ENCODE measurements at places on chromosomes 16 and 17.

- DNase-seq, result no peak
These were observed 22.9 kb upstream of the LITAF start for GRCh38 chr16:11609474-11610120.

GRCh38 chr17:83097831-83098230 is 18.4 kb downstream of the METRNL start:
- DNase-seq, result no peak

- no peak for DNase-seq
These were observed 99.3 kb downstream of the GAS7 start for GRCh38 chr17:10099051-10099571.

DNA sequence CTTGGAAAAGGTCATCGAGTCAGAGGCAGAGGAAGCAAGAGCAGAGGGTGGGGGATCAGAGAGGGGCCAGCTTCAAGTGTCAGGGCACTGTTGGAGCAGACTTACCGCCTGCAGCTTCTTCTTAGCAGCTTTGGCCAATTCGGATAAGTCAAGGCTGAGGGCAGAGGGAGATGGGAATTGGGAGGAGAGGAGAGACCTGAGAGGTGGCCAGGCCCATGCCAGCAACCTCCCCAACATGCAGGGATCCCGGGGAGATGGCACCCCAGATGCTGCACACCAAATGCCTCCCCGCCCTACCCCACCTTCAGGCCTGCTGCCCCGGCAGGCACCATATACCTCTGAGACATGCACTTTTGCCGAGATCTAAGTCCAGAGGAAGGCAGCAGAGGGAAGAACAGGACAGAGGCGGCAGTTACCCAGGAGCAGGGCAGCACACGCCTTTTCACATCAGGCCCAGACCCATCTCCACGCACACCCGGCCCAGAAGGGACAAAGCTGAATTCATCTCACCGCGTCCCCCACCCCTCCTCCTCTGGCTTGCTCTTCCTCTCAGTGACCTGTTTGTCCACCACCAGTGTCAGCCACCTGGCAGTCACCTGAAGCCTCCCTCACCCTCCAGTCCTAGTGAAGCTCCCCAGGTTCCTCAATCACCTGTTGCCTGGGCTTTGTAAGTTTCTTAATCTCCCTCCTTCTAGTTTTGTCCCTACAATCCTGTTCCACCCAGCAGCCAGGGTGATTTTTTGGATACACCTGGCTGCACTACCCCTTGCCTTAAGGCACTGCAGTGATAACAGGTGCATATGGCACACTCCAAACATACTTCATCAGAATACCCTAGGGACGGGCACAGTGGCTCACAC is 10.4 kb downstream of the TP53I13 start:
- DNase-seq, result no peak

- DNase-seq, result no peak
These were observed 256.7 kb downstream of the CBLN1 start for GRCh38 chr16:49024896-49025295.

GRCh38 chr16:79451196-79451816 is 149.2 kb downstream of the MAF start:
- no peak for DNase-seq

- no peak for DNase-seq
These were observed 1.9 kb upstream of the SALL1 start for GRCh38 chr16:51152691-51153576.

- no peak for DNase-seq
These were observed 69.0 kb downstream of the GRIN2A start for GRCh38 chr16:10113248-10113647.

DNA sequence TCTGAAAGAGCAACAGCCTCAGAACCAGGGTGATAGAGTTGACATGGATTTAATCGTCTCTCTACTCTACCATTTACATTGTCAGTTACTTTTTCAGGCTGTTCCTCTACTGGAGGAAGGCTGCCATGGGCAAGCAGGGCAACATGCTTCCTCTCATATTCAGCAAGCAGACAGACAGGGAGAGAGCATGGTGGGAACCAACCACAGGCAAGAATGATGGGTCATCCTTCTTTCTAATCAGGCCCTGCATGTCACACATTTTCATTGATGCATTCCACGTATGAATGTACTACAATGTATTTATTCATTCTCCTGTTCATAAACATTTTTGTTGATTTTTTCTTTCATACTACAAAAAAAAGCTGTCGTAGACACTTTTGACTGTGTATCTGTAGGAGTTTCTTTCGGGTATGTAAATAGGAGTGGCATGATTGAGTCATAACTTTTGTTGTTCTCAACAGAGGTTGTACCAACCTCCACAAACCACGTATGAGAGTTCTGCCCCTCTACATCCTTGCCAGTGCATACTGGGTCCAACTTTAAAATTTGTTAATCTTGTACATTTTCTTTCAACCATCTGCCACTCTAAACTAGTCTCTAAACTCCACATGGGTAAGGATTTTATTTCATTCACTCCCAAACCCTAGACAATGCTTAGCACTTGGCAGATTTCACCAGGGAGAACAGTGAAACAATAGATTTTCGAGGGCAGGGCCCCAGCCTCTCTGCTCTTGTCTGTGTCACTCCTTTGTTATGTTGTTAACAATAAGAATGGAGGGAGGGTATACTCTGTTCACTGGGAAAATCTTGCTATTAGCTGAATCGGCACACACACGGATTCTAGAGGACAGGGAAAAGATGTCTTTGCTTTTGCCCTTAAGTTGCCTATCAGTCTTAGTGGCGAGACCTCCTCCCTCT is 58.7 kb downstream of the CMC2 start:
- DNase-seq, result no peak

DNA sequence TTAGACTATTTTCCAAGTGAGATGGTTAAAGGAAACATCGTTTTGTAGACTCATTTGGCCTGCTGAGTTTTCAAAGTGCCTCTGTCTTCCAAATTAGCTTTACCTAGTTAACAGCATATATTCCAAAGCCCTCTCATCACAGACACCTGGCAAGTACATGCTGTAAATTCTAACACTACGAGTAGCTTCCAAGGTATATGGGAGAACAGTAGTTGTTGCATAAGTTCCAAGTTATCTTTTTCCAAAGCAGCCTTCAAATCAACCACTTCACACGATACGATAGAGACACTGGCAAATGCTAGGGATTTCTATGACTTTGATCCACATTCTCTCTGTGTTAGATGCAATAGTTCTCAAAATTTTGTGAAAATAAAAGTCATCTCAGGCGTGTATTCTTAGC is 299.3 kb downstream of the CNTNAP4 start:
- DNase-seq, result no peak

DNA sequence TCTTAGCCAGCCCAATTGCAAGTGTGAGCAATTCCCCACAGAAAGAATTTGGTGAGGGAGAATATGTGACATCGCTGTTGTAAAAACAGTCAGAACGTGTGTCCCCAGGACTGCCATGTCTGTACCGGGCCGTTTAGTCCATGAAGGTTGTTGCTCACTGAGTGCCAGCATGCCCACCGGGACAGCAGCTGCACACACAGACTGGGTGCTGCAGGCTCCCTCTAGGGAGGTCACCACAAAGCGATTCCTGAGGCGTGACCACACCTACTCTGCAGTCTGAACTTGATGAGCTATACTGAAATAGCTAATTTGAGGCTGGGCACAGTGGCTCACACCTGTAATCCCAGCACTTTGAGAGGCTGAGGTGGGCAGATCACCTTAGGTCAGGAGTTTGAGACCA is 44.1 kb upstream of the ADORA2B start:
- DNase-seq, result no peak

DNA sequence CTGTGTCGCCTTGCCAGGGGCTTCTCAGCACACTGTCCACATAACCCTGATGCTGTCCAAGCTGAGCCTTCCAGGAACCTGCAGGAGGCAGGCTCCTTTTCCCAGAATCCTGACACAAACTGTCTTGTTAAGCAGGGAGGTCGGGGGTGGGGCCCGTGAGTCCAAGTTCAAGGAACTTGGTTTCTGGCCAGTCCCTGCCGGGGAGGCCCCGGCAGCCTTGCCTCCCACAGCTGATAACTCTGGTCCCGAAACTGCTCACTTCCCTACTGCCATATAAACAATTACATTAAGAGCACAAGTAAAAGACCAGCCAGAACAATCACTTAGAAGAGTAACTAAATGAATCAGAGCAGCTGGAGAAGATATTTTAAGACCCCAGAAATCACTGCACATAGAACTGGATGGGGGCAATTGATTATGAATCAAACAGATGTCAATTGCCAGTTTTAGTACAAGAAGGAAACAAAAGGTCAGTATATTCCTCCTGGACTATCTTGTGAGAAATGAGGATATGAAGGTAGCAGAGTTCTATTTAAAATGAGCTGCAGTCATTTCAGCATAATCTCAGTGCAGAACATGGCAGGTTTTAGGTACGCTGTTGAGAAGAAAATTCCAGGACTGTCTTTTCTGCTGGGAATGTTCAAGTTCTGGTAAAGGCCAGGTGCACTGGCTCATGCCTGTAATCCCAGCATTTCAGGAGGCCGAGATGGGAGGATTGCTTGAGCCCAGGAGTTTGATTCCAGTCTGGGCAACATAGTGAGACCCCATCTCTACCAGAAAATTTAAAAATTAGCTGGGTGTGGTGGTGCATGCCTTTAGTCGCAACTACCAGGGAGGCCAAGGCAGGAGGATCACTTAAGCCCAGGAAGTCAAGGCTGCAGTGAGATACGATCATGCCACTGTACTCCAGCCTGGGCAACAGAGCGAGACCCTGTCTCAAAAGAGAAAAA is 169.8 kb downstream of the PITPNC1 start:
- no peak for DNase-seq

Measured in stimulated activated CD8-positive, alpha-beta memory T cell treated with anti-CD3 and anti-CD28 coated beads, Interleukin-2, amount 100 ng/mL, for 1 hour (primary cell).